Activated CD4-positive, alpha-beta T cell treated with anti-CD3 and anti-CD28 coated beads, Interleukin-2, amount 10 ng/mL, durations not matched to agents 7 days and 5 days (primary cell): ENCODE measurements at places on chromosomes 6 and 20. TPM values are rescaled to one million over a fixed set of nuclear protein-coding genes. Genes with fewer than 3 reads are reported as not detected.

GRCh38 chr6:118320652-118321051 is 227.4 kb upstream of the PLN start:
- no peak overlapping the region for H3K27ac ChIP-seq
- peaks cover 5% of the 10 kb centered on the region for H3K27me3 ChIP-seq
- no peaks in the 10 kb centered on the region for H3K36me3 ChIP-seq
- no peak overlapping the region for H3K4me3 ChIP-seq
- no peaks in the 10 kb centered on the region for H3K4me1 ChIP-seq

Gene PI16
- total RNA-seq, result 15.1 TPM

Gene NR2E1
- not detected for total RNA-seq

GRCh38 chr6:149181304-149181703 is 136.2 kb upstream of the TAB2 start:
- DNase-seq, result no peak
- H3K36me3 ChIP-seq, result peaks cover 52% of the 10 kb centered on the region
- no peaks in the 10 kb centered on the region for H3K27me3 ChIP-seq
- no peak overlapping the region for H3K4me3 ChIP-seq
- peaks cover 1% of the 10 kb centered on the region for H3K4me1 ChIP-seq

DNA sequence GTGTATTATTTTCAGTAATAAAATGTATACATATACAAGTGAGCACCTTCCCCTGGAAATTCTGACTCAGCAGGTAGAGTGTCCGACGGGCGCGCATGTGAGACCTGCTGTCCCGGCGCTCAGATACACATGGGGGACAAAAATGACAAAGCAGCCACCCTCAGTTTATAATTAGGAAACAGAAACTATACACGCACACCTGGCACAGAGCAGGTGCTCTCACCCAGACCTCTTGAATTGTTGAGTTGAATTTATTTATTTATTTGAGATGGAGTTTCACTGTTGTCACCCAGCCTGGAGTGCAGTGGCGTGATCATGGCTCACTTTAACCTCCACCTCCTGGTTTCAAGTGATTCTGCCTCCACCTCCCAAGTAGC is 180.4 kb downstream of the ZDHHC14 start:
- no peak for DNase-seq
- peaks cover 64% of the 10 kb centered on the region for H3K4me1 ChIP-seq
- H3K4me3 ChIP-seq, result peak overlapping the region; percentile 19
- peak overlapping the region; percentile 87 for H3K27ac ChIP-seq
- H3K27me3 ChIP-seq, result no peaks in the 10 kb centered on the region

DNA sequence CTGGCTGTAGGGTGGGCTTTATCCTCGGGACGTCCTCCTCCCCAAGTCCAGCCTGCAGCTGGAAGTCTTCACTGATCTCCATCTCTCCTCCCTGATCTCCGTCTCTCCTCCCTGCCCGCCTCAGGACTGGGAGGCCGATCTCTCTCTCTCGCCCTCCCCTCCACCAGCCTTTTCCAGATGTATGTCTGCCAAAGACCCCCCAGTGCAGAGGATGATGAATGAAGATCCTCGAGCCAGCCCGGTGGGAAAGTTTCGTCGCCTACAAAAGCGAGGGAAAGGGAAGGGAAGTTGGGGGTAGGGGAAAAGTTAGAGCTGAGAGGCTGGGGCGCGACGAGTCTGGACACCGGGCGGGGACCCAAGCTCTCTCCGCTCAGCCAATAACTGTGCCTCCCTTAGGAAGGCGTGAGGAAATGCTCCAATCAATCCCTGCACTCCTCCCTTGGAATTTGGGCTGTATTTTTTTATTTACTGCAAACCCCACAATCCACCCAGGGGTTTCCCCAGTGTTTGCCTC is 595 bp upstream of the SRF start:
- no peaks in the 10 kb centered on the region for H3K27me3 ChIP-seq
- no peak for DNase-seq
- peak overlapping the region; percentile 89 for H3K4me3 ChIP-seq
- peaks cover 13% of the 10 kb centered on the region for H3K36me3 ChIP-seq
- peaks cover 41% of the 10 kb centered on the region for H3K4me1 ChIP-seq
- peak overlapping the region; percentile 94 for H3K27ac ChIP-seq

Gene PKIB
- total RNA-seq, result 1.3 TPM
